ENCODE measurements at places on chromosomes 3 and 15. TPM values are rescaled to one million over a fixed set of nuclear protein-coding genes. Genes with fewer than 3 reads are reported as not detected.

Gene ECE2
- 0.19 TPM for total RNA-seq

Gene CPLX3
- total RNA-seq, result 0.67 TPM

Gene CRYGS
- total RNA-seq, result 1.8 TPM

Gene RTP1
- total RNA-seq, result not detected

Gene KNG1
- not detected for total RNA-seq

Gene LRRN1
- 0.59 TPM for total RNA-seq

Gene SORD
- total RNA-seq, result 4.9 TPM

Gene LRRC34
- total RNA-seq, result 2.3 TPM

Gene NOX5
- not detected for total RNA-seq

Gene IL20RB
- 0.70 TPM for total RNA-seq

Gene MON1A
- 9.4 TPM for total RNA-seq

Gene SH2D7
- total RNA-seq, result not detected

Gene ROPN1
- total RNA-seq, result not detected

Gene HAPLN3
- 9.8 TPM for total RNA-seq

Gene GOLGA6L6
- not detected for total RNA-seq
